ENCODE measurements at places on chromosomes 12 and 14.
A peak's percentile ranks its signal among the peaks of the same experiment; 100 is the strongest.

DNA sequence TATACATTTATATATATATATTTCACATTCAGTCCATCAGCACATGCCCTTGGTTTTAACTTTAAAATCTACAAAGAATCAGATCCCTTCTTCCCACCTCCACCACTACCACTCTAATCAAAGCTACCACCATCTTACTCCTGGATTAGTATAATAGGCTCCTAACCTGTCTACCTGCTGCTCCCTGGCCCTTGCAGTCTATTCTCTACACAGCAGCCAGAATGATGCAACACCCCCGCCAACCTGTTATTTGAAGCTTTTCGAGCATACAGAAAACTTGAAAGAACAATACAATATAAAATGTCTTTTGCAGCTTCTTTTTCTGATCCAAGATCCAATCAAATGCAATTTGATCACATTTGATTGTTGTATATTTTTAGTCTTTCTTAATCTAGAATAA is 165.9 kb upstream of the HMGA2 start:
- DNase-seq, result no peak

DNA sequence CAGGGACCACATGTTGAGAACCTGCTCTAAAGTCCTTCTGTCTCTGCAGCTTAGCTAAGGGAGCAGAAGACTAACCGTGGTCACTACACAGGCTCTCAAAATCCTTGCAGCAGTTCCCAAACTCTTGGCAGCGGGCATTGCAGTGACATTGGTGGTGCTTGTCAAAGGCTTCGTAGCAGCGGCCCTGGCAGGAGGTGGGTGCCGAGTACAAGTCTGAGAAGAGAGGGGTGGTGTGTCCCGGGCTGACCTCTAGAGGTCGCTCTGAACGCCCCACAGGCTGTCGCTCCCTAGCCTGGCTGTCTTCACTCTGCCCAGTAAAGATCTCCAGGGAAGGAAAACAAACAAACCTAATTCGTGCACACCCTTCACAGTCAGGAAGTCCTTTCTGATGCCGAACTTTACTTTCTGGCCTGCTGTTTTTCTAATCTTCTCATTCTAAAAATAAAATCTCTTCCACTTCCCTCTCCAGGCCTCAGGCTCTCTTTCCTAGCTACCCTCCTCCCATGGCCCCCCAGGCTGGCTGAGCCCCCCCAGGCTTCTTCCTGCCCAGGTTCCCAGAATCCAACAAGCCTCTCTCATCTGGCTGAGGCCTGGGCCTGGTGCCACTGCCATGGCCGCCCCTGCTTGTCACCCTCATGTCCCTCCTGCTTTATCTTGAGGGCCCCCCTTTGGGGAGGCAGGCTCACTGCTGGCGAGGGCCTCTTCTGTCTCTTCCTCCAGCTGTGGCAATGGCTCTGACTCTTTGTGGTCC is 7.7 kb downstream of the ENDOU start:
- DNase-seq, result peak; percentile 63

GRCh38 chr12:19030603-19031002 is 98.9 kb upstream of the PLEKHA5 start:
- no peak for DNase-seq

GRCh38 chr14:85607651-85608081 is 77.7 kb downstream of the FLRT2 start:
- DNase-seq, result no peak

DNA sequence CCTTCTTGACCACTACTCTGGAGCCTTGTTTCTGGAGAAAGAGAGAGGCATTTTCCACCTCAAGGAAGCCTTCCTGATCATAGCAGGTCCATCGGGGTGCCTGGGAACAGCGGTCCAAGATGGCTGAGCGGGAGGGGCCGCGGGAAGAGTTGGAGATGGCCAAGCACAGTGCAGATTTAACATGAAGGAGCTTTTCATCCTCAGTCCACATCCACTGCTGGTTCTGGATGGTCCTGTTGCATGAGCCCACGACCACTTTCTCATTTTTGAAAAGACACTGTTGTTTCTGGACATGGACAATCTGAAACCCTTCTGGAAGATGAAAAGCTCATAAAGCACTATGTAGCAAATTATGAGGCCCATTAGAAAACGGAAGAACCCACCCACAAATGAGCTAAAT is 1.5 kb downstream of the PTPRB start:
- no peak for DNase-seq

- DNase-seq, result no peak
These were observed 54.7 kb upstream of the JDP2 start for GRCh38 chr14:75373133-75373532.

DNA sequence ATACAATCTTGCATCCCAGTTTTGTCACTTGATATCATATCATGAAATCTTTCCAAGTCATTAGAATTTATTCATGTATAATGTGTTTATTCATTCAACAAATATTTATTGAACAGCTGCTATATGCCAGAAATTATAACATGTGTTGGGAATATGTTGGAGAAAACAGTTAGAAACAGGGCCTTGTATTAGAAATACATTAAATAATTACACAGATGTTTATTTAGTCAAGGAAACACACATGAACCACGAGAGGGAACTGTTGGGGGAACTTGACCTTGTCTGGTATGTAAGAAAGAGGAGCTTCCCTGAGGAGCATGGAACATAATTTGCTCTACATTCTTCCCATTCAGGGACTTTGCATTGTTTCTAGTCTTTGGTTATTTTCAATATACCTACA is 191.7 kb upstream of the FRMD6 start:
- DNase-seq, result no peak

DNA sequence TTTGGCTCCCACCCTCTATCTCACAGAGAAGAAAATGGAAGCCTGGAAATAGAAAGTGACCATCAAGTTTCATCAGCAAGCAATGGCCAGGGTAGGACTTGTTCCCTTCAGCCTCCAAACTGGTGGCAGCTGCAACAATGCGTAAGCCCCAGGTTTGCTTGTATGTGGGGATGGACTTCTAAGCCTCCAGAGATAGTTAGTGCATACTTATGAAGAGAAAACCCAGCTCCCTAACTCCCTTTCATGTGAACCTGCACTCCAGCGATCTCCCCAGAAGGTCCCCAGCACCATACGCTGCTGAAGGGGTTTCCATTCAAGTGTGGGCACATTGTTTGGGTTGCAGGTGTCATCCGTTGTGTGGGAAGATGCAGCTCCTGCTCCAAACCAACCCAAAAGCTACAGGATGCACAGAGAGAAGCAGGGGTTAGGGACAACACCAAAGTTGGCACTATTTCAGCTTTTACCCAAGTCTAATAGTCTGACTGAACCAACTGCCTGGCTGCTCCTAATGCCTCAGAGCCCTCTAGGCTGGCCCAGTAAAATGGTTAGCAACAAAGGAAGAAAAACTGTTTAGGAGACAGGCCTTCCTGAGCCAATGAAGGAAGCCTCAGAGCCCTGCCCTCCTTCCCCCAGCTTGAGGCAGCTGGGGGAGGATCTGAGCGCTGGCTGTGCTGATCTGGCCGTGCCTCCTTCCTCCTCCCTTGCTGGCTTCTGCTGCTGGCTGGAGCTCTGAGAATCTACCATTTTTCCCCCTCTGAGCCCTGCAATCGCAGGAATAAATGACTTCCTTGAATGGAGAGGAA is 12.3 kb downstream of the ZFP36L1 start:
- no peak for DNase-seq

- DNase-seq, result no peak
These were observed 858.2 kb downstream of the VRK1 start for GRCh38 chr14:97655169-97655948.

DNA sequence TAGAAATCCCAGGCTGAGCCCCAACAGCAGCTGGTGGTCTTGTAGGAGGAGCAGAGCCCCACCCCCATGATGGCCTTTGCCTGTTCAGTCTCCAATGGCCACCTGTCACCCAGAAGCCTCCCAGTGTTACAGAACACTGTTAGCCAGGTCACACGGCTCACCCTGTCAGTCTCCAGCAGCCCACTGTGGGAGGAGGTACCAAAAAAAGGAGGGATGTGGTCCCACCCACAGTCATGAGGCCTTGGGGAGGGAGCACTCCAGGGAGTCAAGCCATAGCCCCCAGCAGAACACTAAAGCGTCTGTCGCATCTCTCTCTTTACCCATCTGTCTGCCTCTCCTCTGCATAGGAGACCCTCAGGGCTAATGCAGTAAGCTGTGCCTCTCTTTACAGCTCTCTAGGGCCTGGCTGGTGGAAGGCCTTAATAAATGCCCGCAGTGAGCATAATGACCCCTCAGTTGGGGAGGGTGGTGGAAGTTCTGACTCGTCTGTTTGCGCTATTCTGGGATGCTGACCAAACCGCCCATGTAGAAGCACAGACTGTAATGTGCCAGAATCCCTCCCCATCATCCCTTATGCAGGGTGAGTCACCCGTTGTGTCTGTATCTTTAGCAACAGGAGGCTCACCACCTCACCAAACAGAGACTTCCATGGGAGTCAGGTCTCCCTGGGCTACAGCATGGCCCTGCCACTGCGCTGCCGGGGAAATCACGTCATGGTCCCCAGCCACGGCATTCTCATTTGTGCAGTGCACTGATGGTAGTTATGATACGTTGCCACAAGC is 14.6 kb downstream of the C14orf132 start:
- no peak for DNase-seq

DNA sequence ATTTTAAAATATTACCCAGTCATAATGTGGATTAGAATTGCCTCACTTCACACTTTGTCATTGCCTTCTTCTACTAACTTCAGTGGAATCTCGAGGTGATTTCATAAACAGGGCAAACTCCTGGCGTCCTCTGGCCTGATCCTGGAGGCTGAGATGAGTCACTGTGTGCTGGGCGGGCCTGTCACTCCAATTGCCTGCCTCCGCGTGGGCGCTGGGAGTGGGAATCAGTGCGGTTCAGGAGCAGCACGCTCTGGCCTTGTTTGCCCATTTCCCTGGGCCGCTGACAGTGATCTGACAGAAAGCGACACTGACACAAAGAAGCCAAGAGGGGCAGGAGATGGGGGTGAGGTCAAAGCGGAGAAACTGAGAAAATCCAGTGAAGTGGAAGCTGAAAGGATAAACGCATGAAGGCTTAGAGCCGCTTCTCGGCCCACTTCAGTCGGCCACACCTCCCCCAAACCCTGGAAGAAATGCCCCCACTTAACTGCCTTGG is 29.7 kb downstream of the LGR5 start:
- no peak for DNase-seq

Measured in NCI-H2029 (cell line).